ENCODE measurements at places on chromosomes 7 and 10. TPM values are rescaled to one million over a fixed set of nuclear protein-coding genes. Genes with fewer than 3 reads are reported as not detected.
A peak's percentile ranks its signal among the peaks of the same experiment; 100 is the strongest.

GRCh38 chr7:137696988-137697387, 149.8 kb downstream of the DGKI start:
- ATAC-seq, result no peak

DNA sequence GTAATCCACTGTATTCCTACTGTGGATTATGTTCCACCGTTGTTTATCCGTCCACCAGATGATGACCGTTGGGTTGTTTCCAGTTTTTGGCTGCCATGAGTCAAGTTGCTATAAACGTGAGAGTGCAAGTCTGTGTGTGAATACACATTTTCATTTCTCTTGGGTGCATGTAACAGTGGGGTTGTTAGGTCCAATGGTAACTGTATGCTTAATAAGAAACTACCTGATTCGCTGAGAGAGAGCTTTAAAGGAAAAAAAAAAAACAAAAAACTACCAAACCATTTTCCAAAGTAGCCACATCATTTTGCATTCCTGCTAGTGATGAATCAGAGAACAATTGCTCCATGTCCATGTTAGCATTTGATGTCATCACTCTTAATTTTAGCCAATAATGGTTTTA, 15.9 kb downstream of the UBN2 start:
- ATAC-seq, result no peak

GRCh38 chr10:103692436-103692951, 162.9 kb downstream of the SH3PXD2A start:
- ATAC-seq, result peak; percentile 26

DNA sequence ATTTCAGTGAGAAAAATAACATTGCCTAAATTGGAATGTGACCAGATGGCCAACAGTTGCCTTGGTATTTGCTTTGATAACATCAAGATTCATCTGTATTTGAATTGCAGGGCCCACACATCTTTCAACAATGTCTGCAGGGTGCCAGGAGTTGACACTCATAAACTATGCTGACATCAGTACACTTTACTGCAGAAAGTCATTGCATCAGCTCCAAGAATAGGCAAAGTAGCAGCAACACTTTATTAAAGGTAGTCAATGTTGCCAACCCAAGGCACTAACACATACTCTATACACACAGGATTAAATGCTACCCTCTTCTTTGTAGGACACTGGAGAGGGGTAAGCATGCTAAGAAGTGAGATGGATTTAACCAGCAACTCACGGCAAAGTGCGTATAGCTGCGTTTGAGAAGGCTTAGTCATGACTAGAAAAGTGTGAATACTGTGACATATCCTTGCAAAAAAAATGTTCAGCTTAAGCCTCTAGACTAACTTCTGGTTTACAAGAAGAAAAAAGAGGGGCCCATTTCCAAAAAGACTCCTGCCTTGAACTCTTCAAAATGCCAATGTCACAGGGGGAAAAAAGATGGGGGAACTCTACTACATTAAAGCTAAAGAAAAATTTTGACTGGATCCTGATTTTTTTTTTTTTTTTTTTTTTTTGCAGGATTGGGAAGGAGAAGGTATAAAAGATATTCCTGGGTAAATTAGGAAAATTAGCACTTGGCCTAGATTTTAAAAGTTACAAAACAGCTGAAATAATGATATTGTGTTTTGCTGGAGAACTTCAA, 2.2 kb downstream of the BBIP1 start:
- no peak for ATAC-seq

- ATAC-seq, result no peak
Measured at GRCh38 chr7:37212051-37212450, 236.6 kb downstream of the ELMO1 start.

DNA sequence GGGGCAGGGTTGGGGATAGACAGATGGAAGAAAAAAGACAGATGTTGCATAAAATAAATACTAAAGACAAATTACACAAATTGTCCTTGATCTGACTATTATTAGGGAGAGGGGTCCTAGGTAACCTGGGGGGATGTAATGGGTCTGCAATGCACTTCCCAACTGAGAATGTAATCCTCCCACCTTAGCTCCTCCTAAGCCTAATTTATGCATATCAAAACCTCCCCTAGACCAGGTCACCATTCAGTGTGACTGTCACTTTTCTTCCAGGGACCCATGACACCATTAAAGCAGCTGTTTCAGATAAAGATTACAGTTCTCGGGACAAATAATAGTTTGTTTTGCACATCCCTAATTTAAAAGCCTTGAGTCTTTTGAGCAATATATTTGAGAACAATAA, 133.9 kb upstream of the FEZF1 start:
- ATAC-seq, result no peak

DNA sequence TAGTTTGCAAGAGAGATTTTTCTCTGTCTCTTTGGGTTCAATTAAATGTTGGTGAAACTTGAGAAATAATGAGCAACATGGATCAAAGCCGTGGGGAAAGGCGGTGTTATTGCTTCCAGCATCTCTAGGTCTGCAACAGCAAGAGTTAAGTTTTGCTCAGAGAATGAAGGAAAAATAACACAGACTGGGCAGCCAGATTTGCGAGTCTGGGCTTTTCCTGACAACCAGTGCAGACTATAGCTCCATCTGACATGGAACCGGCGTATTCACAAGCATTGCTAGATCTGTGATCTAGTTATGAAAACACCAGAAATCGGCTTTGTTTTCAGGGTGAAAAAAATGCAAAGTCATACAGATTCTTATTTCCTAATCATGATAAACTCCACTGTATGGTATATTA, 110.4 kb downstream of the CAMK1D start:
- ATAC-seq, result no peak

DNA sequence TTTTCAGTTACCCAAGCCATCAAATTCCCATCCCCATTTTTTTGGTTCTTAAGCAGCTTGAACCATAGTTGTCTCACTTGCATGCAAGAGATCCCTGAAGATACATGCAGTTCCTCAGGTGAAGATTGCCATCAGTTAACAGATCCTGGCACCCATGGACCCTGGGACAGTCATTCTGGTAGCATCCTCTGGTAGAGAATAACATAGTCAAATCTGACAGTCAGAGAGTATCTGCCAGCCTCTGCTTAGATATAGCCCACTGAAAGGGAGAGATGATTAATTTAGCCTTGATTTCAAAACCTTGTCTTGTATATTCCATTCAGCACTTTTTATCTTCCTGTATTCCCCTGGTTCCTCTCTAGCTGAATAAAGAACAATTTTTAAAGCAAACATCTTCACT, 280.4 kb downstream of the KCNMA1 start:
- no peak for ATAC-seq

DNA sequence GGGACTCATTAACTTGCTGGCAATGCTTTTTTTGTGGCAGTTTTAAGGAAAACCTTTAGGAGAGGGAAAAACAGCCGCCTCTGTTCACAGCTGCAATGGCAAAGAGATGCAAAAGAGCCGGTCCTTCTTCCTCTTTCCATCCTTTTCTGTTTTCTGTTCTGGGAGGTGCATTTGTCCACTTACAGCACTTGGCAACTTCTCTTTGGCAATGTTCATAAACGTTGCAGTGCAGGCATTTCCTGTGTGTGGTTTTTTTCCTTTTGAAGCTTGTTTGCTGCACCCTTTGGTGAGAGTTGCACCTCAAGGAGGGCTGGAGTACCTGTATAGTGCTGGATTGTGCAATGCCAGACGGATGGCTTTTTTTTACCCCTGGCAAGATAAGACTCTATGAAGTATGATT, 53.9 kb upstream of the HABP2 start:
- no peak for ATAC-seq

DNA sequence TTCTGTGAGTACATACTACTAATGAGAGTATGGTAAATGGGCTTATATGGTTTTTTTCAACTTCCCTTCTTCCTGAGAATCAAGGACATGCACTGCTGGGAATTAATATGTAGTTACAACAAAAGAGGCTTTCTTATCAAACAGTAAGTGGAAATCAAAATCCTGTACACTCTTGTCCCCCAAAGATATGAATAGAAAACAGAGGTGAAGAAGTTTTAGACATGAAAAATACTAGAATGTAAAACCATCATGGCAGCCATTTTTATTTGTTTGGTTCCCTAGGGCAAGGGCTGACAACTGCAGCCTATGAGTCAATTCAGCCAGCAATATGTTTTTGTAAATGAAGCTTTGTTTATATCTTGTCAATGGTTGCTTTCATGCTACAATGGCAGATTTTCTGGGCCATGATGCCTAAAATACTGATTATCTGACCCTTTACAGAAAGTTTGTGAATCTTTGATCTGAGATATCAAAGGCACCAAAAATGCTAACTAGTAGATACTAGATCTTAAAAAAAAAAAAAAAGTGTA, 422.4 kb downstream of the PARD3 start:
- peak; percentile 47 for ATAC-seq

DNA sequence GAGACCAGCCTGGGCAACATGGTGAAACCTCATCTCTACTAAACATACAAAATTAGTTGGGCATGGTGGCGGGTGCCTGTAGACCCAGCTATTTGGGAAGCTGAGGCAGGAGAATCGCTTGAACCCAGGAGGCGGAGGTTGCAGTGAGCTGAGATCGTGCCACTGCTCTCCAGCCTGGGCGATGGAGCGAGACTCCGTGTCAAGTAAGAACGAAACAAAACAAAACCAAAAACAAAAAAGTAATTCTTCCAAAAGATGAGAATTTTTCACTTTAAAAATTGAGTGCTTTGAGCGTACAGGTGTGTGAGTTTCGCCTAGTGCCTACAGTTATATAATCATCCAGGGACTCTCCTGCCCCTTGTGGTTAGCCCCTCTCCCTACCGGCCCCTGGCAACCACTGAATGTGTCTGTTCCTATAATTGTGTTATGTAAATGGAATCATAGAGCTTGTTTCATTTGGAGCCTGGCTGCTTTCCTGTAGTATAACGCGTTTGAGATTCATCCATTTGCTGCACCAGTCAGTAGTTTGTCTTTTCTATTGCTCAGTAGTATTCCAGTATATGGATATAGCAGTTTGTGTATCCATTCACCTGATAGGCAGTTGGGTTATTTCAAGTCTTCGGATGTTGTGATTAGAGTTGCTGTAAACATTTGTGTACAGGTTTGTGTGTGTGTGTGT, 80.0 kb downstream of the RBM33 start:
- no peak for ATAC-seq

- ATAC-seq, result no peak
Measured at GRCh38 chr7:84712374-84713121, 474.3 kb downstream of the SEMA3D start.

- ATAC-seq, result no peak
Measured at GRCh38 chr10:83574770-83575169, 564.5 kb upstream of the GHITM start.

DNA sequence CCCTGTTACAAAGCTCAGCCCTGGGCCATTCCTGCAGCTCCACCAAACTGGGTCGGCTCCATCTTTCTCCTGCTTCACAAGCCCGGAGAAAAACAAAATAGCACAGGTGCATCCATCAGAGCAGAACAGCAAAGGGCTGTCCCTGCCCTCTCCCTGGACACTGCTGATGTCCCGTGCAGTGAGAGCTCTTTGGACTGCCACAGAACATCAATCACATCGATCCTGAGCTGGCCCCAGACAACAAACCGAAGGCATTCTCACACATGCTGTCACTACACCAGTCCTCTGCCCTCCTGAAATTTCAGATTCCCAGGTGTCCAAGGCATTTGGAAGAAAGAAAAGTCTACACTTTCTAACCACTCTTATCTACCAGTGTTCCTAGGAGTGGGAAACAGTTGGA, 427.1 kb upstream of the ZMIZ1 start:
- peak; percentile 74 for ATAC-seq

The CLDN3 gene
- 2.5 TPM for total RNA-seq

The ADRB1 gene
- total RNA-seq, result 0.05 TPM

The KIAA1217 gene
- total RNA-seq, result 5.9 TPM

The TAS2R41 gene
- not detected for total RNA-seq

The GHRHR gene
- not detected for total RNA-seq

The PRPS1L1 gene
- total RNA-seq, result not detected

The PDSS1 gene
- 11.0 TPM for total RNA-seq

The CLEC2L gene
- total RNA-seq, result 0.54 TPM

The CPED1 gene
- total RNA-seq, result 0.83 TPM

Measured in motor neuron (in vitro differentiated cells).